ENCODE measurements at places on chromosomes 12 and 14.
A peak's percentile ranks its signal among the peaks of the same experiment; 100 is the strongest.

GRCh38 chr14:90641615-90642243, 174.5 kb downstream of the TTC7B start:
- no peak for DNase-seq

DNA sequence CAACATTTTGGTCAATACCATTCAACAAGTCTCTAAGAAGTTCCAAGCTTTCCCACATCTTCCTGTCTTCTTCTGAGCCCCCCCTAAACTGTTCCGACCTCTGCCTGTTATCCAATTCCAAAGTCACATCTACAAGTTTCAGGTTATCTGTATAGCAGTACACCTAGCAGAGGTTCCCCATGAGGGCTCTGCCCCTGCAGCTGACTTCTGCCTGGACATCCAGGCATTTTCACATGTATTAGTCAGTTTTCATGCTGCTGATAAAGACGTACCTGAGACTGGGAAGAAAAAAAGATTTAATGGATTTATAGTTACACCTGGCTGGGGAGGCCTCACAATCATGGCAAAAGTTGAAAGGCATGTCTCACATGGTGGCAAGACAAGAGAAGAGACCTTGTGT, 10.2 kb upstream of the PLA2G1B start:
- DNase-seq, result no peak

- peak; percentile 37 for DNase-seq
These were observed 464.0 kb downstream of the RAD51B start for GRCh38 chr14:68283378-68284123.

GRCh38 chr14:100784523-100785337, 41.2 kb upstream of the MEG3 start:
- no peak for DNase-seq

GRCh38 chr12:105600911-105601545, 270.5 kb downstream of the C12orf75 start:
- no peak for DNase-seq

- DNase-seq, result no peak
These were observed 100.5 kb downstream of the AEBP2 start for GRCh38 chr12:19539836-19540235.

DNA sequence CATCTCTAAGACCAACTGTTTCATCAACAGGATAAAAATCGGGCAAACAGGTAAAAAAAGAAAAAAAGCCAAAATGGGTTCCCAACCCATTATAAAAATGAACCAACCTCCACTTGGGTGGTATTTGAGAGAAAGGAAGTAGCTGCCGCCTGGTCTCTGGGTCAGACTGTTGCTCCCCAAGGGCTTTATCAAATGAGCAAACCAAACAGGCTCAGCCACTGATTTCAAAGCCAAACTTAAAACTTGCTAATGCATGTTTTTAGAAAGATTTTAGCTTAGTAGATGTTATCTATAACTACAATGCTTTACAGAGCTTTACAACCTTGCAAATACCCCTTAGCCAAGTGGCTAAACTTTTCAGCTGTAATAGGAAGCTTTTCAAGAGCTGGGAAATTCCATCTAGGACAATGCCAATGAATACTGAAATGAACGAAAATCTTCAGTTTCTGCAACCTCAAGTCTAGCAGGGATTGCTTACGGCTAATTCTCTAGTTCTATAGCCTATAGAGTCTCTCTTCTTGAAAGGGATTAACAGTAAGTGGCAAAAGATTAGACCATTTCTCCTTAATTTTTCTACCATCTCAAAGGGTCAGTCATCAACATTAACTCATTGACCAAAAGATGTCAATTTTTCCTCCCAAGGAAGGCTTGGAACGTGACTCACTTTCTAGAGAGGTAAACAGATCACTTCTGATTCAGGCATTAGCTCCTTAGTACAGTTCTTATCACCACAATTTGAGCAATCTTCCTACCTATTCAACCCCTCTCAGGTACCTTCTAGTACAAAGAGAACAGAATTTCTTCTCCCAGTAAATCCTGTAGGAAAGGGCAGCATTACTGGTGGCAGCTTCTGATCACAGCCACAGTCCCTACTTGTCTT, 4.2 kb downstream of the PPM1H start:
- DNase-seq, result no peak

GRCh38 chr14:73973497-73973896, 23.4 kb downstream of the COQ6 start:
- no peak for DNase-seq

Data from stimulated activated CD8-positive, alpha-beta memory T cell treated with anti-CD3 and anti-CD28 coated beads, Interleukin-12 subunit alpha, Interleukin-12 subunit beta, amount 100 ng/mL, for 4 hours (primary cell).